Right forelimb (tissue), 1 donor: ENCODE measurements at places on chromosomes 2 and 18.

DNA sequence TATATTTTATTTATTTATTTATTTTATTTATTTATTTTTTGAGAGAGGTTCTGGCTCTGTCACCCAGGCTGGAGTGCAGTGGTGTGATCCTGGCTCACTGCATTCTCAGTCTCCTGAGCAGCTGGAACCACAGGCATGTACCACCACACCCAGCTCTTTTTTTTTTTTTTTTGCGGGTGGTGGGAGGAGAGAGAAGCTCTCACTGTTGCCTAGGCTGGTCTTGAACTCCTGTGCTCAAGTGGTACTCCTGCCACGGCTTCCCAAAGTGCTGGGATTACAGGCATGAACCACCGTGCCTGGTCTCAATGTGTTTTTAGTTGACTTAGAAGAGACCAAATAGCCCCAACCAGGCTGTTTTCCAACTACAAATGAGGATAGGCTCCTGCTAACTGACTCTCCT, 80.7 kb downstream of the PDCL3 start:
- DNase-seq, result no peak

GRCh38 chr18:68735483-68736343, 20.8 kb upstream of the TMX3 start:
- DNase-seq, result no peak

DNA sequence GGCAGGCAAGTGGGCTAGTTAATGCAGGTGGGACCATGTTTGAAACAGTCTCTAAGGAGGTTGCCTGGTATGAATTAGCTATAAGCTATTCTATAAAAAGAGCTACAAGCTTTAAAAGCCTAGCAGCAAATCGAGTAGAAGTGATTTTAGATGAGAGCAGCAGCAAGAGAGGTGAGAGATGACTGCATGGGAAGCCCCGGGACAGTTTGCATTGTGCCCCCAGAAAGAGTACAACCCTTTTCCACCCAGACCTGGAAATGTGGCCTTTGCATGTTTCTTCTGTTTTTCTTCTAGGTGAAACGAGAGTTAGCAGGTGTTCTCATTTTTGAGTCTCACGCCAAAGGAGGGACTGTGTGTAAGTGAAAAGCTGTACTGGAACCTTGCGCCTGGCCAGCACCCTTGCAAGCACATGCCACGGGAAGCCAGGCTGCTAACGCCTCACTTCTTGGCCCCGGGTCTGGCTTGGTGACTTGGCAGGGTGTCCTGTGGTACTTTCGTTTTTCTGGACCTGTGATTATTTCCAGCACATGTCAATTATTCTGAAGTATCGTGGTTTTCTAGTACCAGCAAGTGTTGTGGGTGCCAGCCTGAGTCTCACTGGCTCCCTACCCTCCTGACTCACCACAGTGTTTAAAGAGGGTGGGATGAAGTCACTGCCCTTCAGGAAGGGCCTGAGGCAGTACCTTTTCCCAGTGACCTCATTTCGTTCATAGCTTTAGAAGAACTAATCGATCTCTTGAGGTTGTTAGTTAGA, 90.3 kb upstream of the MAP3K20 start:
- no peak for DNase-seq

DNA sequence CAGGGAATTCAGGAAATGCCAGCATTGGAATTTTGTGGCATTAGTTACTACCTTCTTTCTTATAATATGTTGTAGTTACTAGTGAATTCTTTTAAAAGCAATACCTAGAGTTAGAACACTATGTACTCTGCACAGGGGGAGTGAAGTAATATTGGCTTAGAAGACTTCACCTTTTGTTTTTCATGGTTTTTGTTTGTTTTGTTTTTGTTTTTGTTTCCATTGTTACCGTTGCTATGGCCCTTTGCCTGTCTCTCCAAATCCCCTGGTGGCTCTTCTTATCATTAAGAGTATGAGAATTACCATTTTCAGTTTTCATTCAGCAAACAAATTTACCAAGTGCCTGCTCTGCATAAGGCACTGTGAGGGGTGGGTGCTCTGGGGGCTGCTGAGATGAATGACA, 160.1 kb downstream of the HAUS1 start:
- no peak for DNase-seq

- DNase-seq, result no peak
Observed at GRCh38 chr2:151264157-151264825, 2.6 kb upstream of the RBM43 start.

GRCh38 chr2:164722616-164723338, 101.5 kb upstream of the GRB14 start:
- no peak for DNase-seq

GRCh38 chr2:43039376-43040080, 186.9 kb downstream of the ZFP36L2 start:
- DNase-seq, result peak; percentile 50

GRCh38 chr2:18614041-18614440, 24.7 kb upstream of the NT5C1B start:
- DNase-seq, result no peak

DNA sequence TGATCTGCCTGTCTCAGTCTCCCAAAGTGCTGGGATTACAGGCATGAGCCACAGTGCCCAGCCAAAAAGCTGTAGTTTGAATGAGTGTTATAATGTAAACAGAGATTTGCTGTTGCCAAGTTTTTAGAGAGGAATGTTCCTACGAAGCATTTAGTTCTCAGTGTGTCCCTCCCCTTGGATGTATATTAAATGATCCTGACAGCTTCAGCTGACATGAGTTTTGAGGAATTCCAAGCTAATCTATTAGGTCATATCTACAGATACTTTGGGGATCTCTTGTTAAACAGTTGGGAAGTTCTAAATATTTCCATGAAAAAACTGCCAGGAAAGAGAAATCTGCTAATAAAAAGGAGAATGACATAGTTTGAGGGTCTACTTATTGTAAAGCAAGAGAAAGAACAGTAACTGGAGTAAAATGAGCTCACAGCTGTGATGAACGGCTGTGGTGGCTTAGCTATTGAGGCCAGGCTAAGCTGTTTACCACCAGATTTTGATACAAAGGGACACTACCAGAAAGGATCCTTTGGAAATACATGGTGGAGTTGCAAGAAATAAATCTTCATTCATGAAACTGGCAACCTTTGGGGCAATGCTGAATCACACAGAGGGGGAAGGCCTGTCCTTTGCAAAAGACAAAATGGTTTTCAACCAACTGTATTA, 2.6 kb upstream of the STON1 start:
- no peak for DNase-seq

DNA sequence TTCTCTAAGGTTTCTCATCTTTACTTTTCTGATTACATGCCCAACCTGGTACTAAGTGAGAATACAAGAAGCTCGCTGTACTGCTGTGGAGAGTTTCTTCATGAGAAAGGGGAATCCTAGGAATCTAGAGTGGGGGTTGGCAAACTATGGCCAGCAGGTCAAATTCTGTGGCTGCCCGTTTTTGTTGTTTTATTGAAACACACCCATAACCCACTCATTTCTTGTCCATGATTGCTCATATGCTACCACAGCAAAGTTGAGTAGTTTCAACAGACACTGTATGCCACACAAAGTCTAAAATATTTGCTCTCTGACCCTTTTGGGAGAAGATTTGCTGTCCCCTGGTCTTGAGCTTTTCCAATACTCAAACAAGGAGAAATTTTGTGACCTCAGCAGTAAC, 58.8 kb downstream of the C2orf74 start:
- DNase-seq, result no peak

DNA sequence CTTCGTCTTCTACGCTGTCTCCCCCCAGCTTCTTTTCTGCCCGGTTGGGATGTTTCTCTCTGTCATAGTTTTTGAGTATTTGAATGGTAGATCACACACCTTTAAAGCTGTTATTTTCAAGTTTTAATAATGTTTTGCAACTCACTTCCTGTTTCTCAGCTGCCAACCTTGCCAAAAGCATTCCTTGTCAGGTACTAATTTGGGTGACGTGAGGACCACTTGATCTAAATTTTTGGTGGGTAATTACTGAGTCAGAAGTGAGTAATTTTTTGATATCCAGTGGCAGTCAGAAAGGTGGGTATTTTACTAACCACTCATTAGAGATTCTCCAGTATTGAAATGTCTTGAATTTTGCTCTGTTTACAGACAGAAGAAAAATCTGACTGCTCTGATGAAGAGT, 852.4 kb upstream of the FANCL start:
- no peak for DNase-seq

- no peak for DNase-seq
Observed at GRCh38 chr2:145593991-145594614, 1074.2 kb upstream of the ZEB2 start.

DNA sequence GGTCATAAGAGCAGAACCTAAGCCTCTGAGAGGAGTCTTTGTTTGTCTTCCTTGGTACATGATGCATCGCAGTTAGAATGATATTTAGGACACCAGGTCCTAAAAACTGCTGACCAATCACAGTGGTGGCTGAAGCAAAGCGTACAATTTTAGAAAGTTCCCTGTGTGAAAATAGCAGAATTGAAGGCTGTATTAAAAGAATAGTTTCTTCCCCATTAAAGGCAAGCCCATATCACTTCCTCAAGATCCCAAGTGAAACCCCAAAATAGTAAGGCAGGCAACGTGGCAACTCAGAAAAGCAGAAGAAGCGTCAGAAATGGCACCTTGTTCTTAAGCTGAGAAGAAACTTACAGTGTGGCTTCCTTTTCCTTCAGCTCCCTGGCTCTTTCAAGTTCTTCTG, 154.8 kb upstream of the PGAP1 start:
- no peak for DNase-seq

GRCh38 chr2:68167186-68167585, 9.5 kb downstream of the PNO1 start:
- DNase-seq, result no peak

DNA sequence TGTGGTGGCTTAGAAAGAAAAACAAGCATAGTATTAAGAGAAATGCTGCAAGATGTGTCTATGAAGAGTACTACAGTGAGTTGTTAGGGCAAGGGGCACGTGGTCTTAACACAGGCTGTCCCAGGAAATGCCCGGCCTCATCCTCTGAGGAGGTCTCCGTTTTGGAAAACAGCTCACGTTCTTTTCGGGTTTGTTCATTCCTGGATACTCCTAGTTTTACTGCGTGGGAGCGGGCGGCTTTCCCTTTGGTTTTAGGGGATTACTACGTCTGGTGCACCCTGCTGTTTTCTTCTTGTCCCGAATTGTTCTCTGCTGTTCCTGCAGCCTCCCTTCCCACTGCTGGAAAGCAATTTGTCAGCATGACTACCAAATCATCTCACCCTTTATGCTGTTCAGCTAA, 55.5 kb upstream of the RAB6D start:
- no peak for DNase-seq

DNA sequence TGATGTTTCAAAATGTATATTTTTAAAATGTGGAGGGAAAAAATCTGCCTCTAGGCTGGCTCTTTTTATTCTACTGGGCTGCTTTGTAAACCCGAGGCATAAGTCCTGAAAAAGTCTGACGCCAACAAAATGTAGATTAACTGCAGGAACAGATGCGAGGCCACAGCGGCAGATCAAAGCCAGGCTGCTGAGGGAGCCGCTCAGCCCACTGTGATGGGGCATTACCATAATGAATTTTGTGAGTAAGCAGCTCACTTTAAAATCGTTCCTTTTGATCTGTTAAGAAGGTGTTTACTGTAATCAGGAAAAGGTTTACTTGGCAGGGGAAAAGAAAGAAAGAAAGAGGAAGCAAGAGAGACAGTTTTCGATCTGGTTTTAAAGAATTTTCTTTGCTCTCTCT, 269.0 kb downstream of the ICOS start:
- DNase-seq, result no peak

- DNase-seq, result no peak
Observed at GRCh38 chr2:61928826-61929461, 23.5 kb downstream of the COMMD1 start.

DNA sequence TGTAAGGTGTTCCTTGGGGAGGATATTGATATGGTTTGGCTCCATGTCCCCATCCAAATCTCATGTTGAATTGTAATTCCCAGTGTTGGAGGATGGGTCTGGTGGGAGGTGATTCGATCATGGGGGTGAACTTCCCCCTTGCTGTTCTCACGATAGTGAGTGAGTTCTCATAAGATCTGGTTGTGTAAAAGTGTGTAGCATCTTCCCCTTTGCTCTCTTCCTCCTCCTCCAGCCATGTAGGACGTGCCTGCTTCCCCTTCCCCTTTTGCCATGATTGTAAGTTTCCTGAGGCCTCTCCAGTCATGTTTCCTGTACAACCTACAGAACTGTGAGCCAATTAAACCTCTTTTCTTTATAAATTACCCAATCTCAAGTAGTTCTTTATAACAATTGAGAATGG, 458.7 kb downstream of the LPIN1 start:
- DNase-seq, result no peak

DNA sequence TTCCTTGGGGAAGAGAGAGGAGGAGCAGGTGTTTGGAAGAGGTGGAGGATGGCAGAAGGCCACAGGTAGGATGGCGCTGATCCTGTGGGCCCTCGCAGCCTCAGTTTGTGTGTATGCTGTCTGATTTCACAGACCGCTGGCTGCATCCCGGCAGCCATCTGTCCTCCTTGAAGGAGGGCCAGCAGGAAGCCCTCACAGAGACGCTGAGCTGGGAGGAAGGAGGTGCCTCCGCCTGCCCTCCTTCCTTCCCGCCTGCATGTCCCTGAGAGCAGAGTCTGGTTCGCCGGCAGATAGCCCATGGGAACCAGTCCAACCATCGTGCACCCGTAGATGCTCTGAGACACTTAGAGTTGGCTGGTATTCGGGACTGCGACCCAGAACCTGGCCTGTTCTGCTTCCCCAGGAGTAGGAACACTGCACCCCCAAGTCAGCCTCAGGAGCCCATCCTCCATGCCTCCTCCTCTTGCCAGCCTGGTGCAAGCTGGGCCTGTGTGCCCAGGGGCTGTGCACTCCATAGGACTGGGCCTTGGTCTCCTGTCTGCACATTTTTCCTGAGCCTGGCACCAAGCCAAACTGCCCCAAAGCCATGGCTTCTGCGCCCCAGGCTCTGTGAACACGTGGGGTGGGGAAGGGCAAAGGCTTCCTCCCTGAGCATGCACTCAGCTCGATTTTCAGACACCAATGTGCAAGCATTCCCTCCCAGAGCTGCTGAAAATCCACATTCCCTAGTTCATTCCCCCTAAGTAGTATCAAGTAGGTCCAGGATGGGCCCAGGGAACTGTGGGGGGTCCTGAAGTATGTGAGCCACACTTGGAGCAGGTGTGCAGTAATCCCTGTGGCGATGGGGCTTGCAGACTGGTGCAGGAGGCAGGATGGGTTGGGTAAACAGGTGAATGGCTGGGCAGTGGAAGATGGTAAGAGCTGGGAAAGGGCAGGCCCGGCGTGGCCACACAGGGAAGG, 115.6 kb downstream of the SEPTIN10 start:
- DNase-seq, result no peak
